ENCODE measurements at places on chromosomes 11 and 22.

DNA sequence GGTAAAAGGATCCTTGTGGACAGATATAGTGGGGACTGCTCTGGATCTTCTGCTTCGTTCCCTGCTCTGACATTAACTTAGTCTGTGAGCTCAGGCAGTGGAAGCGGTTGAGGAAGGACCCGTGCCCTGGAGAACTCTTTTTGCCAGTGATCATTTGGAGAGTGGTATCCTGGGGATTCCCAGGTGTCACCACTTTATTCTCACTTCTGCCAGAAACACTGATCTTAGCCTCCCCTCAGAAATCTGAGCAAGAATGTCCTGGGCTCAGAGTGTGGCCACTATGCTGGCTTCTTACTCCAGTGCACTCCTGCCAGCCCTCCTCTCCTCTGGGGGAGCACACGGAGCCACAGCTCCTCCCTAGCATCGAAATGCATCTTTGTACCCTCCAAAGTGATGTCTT is 7.6 kb upstream of the PHOX2A start:
- no peak for DNase-seq

DNA sequence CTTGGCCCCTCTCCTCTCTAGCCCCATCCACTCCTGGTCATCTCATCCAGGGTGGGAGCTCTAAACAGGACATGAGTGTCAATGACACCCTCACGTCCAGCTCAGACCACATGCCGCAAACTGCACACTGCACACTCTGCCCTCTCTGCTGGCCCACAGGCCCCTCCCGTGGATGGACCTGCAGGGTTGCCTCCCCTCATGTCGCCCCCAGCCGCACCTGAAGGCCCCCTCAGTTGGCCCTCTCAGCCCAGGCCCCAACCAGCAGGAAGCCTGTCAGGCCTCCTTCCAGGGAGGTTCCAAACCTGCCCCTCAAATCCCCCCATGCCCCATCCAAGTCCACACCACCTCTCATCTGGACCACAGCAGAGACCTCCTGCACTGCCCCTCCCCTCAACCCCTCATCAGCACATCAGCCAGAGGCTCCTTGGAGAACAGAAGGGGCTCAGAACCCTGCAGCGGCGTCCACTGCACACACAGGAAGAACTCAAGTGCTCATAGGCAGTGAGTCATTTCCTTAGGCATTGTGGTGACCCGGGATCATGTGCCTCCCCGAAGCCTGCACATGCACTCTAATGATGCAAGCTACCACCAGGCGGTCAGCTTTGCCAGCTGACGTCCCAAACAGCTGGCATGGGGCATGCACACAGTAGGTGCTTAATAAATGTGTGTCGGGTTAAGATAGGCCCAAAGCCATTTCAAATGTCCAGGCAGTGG is 12.9 kb upstream of the CDKN1C start:
- no peak for DNase-seq

DNA sequence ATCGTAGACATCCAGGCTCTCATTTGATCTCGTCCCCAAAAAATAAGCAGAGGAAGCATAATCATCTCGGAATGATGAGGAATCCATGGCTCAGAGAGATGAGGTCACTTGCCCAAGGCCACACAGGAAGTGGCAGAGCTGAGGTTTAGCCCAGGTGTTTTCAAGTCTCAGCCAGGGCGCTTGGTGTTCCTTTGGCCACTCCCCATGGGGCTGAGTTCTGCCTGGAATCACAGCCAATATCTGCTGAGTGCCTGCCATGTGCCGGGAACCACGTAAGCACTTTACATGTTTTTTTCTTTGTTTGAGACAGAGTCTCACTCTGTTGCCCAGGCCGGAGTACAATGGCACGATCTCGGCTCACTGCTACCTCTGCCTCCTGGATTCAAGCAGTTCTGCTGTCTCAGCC is 29.5 kb upstream of the MYH9 start:
- no peak for DNase-seq

DNA sequence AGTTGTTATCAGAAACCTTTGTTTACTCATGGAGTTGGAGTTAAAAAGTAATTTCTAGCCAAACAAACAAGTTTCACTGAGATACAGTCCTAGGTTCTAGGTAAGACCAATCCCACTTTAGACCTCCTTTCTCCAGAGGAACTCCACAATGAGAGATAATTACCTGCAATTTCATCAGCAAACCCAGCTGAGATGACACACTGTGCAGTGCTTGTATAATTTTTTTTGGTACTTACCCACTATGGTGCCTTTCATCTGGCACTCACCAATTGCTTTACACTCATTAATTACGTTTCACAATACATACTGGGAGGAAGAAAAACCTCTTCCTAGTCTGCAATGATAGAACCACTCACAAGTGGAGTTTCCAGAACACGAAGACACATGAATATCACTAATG is 1.8 kb upstream of the MUC15 start:
- no peak for DNase-seq

DNA sequence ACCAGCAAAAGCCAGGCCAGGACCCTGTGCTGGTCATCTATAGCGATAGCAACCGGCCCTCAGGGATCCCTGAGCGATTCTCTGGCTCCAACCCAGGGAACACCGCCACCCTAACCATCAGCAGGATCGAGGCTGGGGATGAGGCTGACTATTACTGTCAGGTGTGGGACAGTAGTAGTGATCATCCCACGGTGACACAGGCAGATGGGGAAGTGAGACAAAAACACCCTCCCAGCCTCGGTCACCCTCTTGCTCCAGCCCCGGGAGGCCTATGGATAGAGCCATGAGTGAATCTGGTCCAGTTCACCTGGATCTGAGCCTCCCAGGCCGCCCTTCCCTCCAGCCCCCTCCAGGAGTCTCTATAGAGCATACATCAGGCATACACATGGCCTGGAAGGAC is 115.2 kb upstream of the IGLL5 start:
- no peak for DNase-seq

DNA sequence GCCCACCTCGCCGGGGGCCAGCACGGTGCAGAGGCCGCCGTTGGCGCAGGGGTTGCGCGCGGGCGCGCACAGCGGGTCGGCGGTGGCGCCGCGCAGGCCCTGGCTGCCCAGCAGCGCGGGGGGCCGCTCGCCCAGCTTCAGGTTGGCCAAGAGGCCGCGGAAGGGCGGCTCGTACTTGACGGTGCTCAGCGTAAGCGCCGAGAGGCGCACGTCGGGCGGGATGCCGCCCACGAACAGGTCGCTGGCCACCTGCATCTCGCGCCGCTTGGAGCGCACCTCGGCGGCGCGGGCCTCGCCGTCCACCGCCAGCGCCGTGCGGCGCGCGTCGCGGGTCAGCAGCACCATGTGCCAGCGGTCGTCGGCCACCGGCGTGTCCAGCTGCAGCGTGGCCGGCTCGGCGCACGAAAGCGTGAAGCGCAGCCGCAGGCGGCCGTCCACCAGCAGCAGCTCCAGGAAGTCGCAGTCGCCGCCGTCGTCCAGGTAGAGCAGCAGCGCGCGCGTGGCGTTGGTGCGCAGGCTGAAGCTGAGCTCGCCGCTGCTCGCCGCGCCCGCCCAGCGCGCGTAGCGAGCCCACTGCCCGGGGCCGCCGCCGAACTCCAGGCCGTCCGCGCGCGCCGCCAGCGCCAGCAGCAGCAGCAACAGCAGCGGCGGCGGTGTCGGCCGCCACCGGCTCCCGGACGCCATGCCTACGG is 9.8 kb downstream of the NRXN2 start:
- DNase-seq, result no peak

GRCh38 chr11:129333873-129334272 is 41.8 kb upstream of the BARX2 start:
- DNase-seq, result no peak

DNA sequence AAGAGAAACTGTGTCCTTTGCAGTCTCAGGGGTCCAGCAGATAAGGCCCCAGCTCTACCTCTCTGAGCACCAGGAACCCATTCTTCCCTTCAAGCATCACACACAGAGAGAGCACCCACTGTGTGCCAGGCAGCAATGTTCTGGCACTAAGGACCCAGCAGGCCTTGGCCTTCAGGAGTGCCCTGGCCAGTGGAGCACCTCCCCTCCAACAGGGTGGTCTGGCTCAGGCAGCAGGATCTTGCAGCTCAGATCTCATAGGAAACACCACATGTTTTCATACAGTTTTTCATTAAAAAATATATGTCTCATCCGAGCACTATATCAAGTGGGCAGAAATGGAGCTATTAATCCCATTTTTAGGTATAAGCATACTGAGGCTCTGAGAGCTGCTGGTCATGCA is 410.6 kb downstream of the SOX6 start:
- no peak for DNase-seq

- no peak for DNase-seq
Measured at GRCh38 chr11:15471895-15472799, 357.4 kb downstream of the INSC start.

GRCh38 chr11:108796551-108796950 is 131.7 kb downstream of the DDX10 start:
- no peak for DNase-seq

GRCh38 chr22:24329453-24329852 is 58.8 kb downstream of the SPECC1L start:
- no peak for DNase-seq

- DNase-seq, result no peak
Measured at GRCh38 chr22:23911318-23911980, 17.3 kb downstream of the MIF start.

GRCh38 chr11:34513682-34514449 is at the start of gene ELF5:
ELF5 (minus strand) TSS chr11:34513794; CDS start chr11:34505749, 8,045 bp downstream.
- no peak for DNase-seq

DNA sequence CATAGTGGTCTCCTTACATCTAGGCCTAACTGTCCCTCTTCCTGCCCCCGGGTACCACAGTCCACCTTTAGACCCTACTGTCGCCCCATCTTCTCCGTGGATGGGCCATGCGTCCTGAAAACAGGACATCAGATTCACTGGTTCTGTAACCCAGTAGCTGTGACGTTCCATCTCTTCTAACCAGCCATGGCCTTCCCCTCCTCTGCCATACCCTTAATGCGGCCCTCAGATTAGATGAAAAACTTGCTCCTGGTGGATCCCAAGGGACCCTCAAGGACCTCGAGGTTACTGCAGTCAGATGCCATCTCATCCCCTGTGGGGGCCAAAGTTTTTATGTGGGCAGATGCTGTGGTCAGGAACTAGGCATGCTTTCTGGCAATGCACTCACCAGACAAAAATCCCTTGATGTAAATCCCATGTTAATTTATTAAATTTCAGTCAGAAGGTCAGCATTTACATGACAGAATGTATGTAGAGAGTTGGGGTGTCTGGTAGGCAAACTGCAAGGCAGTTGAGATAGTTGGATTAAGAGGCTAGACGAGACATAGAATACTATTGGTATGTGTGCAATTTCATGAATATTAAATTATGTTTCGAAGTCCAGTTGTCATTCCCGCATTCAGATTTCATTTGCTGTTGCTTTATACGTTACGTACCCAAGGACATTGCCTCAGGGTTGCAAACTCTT is 64.3 kb downstream of the WNT11 start:
- DNase-seq, result no peak

- no peak for DNase-seq
Measured at GRCh38 chr11:109424901-109425300, 2.9 kb downstream of the C11orf87 start.

DNA sequence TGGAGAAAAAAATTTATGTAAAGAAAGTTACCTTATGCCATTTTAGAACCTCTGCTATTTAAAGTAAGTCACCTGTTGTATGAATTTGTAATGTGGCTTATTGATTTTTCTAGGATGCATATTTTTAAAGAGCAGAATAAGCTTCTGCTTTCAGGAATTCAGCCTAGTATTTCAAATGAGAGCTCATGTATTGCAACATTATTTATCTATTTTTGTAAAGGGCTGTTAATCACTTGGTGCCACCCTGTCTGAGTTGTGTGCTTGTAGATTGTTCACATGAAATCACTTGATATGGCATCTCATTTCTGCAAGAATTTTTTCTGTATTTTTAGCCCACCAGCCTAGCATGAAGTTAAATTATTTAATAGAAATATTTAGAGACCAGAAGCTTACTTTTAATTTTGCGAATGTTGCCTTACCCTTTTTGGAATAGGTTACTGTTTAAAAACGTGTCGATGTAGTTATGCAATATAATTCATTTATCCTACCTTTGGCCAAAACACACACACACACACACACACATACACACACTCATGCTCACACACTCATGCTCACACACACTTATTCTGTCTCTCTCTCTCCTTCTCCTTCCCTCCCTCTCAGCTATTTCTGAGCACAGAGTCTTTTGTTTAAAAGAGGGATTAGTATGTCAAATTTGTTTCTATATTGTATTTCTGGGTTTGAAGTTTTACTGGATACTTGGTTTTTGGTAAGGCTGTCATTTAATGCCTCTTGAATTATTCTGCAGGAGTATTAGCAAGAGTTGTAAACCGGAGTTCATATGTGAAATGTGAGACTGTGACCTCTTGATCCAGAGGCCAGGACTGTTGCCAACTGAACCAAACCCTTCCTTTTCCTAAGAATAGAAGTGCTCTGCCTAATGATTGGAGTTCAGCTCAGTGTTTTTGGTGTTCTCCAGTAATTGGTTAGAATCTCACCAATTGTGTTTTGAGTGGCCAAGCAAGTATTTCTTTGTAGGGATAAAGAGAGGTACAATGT is 34.4 kb downstream of the YAP1 start:
- DNase-seq, result no peak

DNA sequence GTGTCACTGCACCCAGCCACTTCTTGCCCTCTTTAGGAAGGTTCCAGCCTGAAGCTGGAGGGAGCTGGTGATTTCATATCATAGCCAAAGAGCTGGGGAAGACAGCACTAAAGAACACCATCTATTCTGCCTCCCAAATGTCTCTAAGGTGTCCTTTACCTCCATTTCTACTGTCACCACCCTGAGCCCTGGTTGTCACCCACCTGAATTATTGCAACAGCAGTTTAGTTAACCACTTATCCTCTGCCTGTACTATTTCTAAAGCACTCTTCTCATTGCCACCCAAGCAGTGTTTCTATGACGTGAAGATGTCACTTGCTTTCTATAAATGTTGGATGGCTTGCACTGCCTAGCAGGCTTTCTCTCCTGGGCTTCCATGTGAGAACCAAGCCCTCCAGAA is 69.4 kb upstream of the EED start:
- no peak for DNase-seq

DNA sequence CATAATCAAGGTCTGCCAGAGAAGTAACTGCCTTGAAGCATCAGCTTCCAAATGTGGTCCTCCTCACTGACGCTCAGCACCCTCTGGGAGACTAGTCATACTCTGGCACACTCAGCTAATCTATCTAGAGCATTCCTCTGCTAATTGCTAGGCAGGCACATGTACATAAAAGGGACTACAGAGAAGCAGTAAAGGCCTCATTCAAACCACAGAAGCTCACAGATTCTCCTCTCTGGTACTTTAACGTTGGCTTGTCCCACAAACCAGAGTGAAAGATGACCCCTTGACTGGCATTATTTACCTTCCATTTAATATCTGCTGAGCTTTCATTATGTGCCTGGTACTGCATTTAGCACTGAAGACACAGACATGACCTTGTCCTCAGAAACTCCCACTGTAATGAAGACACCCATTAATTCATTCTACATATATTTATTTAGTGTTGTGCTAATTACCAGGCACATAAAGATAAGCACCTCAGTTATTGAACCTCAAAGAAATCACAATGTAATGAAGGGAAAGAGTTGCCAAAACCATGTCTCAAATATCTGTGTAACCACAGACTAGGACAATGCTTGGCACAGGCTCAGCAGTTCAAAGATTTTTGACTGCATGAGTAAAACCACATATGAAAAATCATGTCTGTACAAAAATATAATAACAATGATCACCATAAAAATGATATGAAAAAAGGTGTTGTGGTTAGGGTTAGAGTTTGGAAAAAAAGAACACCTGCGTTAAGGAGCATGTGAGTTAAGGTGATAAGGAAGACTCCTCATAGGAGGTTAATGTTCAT is 550.4 kb downstream of the DLG2 start:
- DNase-seq, result no peak

- no peak for DNase-seq
Measured at GRCh38 chr11:69171476-69172240, 15.9 kb downstream of the SMIM38 start.

- no peak for DNase-seq
Measured at GRCh38 chr11:122337241-122337640, 221.2 kb upstream of the BLID start.

Data from KG1 (cell line).